ENCODE measurements at places on chromosomes 16 and 17.

DNA sequence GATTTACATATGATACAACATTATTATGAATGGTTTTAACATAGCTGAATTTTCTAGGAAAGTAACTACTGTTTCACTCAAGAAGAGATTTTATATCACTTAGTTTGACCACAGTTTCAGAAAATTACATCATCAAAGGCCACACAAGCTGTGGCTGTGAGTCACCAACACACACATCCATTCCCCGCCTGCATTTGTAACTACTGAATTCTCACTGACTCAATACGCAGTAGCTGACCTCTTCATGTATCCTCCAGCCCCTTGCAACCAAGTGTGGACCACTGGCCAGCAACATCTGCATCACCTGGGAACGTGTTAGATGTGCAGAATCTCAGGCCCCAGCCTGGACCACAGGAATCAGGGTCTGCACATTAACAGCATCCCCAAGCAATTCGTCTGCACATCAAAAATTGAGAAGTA lies 197.6 kb downstream of the XYLT1 start:
- DNase-seq = no peak

DNA sequence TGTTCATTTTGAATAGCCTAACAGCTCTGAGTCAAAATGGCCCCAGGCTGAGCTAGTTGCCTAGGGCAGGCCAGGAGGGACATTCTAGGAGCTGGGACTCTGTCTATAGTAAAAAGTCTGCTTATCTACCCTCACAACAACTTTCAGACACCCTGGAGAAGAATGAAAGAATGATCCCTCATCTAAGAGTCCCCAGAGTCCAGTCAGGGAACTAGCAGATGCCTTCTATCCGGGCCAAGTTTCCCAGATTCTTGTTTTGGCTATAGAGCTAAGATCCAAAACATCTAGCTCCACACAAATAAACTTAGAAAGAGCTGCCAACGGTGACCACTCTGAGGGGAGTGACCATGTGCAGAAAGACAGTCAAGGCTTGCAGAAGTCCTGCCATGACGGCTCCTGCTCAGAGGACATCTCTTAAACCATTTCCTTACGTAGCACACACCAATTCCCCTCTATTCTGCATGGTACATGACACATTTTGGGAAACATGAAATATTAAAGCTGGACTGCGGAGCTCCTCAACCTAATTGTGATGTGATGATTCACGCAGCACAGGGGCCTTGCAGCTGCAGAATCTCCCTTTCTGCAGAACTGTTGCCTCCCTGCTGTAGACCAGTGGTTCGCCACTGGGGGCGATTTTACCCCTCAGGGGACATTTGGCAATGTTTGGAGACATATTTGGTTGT lies 24.2 kb downstream of the FAM20A start:
- no peak for DNase-seq

DNA sequence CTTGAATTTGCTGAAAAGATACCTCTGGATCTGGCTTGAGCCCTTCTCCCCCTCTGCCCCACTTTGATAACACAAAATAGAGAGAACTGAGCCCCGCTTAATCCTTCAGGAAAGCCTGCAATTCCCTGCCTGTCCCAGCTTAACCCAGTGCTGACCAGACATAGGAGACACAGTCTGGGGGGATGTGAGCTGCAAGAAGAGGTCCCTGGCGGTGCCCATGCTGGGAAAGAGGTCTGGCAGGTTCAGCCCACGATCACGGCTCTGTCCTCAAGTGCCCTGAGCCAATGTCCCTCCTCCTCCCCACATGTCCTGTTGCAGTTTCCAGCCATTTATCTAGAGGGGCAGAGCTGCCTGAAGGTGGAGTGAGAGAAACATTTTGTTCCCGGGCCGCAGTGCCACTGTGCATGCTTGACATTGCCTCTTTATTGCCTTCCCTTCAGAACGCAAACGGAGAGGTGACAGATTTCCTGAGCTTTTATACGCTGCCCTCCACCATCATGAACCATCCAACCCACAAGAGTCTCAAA lies 29.0 kb downstream of the PLCD3 start:
- DNase-seq = no peak

- DNase-seq = peak; percentile 73
Observed at GRCh38 chr17:75854881-75855309, 240 bp downstream of the WBP2 start.

- DNase-seq = no peak
Observed at GRCh38 chr17:82309656-82310570, 7.5 kb downstream of the CD7 start.

GRCh38 chr16:57028086-57028485 lies 38.7 kb downstream of the NLRC5 start:
- no peak for DNase-seq

- DNase-seq = no peak
Observed at GRCh38 chr16:56610017-56610608, 1.7 kb downstream of the MT2A start.

DNA sequence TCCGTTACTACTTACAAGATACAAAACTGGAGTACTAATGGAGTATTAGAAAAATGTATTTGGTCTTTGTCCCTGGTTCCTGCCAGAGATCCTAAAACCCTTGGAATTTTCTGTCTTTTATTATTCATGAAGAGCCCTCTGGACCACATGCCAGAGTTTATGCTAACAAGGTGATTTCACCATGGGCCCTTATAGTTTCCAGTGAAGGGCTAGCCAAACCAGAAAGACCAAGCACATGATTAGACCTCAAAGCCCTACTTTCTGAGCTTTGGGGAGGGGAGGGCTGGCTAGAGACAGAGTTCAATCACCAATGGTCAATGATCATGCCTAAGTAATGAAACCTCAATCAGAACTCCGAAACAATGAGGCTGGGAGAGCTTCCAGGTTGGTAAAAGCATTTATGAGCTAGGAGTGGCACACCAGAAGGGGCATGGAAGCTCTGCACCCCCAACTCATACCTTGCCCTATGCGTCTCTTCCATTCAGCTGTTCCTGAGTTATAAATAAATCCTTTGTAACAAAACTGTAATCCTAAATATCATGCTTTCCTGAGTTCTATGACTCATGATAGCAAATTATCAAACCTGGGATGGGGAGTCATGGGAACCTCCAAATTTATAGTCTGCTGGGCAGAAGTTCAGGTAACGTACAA lies 10.4 kb downstream of the DCUN1D3 start:
- no peak for DNase-seq

Measured in iPS-NIHi11 (cell line).